ENCODE measurements at places on chromosomes 16 and 17.
A peak's percentile ranks its signal among the peaks of the same experiment; 100 is the strongest.

DNA sequence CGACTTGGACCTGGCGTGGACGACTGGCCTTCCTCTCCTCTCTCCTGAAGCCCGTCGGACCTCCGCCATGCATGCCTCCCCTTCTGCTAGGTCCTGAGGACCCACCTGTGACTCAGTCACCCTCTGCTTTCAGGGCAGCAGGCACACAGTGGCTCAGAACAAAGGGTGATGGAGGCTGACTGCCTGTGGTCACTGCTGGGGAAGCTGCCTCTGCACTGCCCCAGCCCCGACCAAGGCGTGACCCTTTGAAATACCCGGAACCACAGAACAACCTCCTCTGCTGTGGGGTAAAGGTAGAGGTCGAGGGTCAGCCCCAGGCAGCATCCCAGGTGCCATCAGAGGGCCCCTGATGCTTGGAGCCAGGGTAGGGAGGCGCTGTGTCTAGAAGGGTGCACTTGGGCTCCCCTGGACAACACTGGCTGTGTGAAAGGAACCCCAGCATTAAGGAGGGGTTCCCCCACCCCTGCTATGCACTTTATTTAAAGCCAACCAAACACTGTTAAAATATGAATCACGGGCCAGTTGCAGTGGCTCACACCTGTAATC lies 12.5 kb upstream of the SLC4A1 start:
- no peak for DNase-seq

DNA sequence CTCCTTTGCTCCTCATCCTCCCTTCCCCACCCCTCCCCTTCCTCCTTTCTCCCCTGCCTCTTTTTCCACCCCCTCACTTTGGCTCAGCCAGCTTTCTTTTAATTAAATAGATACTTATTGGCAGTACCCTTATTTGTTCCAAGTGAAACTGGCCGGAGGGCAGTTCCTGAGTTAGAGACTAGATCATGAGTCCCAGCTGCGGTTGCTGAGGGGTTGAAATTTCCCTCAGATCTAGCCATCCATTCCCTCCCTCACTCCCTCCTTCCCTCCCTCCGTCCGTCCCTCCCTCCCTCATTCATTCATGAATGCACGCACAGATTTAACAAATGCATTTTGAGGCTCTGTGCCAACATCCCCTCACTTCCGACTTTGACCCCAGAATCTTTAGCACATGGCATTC lies 519.2 kb upstream of the EEF2KMT start:
- DNase-seq: no peak

GRCh38 chr17:3506054-3506453 lies 30.3 kb downstream of the ASPA start:
- no peak for DNase-seq

DNA sequence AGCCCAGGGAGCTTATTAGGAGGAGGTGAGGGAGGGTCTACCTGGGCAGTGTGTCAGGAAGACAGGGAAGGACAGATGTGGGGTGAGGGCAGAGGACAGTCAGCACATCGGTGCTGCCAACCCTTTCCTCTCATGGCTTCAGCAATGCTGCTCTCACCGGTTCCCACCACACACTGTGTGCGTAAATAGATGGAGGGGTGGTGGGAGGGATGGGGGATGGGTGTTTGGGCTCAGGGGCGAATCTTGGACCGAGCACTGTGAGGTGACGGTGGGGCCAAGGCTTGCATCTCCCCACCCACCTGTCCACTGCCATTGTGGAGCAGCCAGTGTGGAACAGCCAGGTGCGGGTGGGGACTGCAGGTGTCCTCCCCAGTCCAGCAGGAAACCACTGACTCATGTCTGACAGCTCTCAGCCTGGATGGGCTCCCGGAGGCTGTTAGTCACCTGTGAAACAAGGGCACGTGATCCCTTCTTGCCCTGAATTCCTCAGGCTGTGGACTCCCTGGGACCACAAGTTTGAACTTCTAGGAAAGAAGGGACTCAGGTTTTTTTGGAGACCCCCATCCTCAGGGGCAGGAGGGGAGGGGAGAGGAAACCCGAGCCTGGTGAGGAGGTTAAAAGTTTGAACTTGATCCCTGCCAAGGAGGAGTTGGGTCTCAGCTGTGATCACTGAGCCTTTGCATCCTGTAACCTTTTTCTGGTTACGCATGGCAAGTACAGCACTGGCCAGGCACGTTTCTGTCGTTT lies 42.7 kb upstream of the SMPD3 start:
- no peak for DNase-seq

GRCh38 chr16:56625943-56626654 lies 518 bp downstream of the MT1E start:
- DNase-seq: no peak

GRCh38 chr17:71963351-71963750 lies 157.5 kb upstream of the SOX9 start:
- no peak for DNase-seq

GRCh38 chr17:14622615-14623101 lies 321.8 kb downstream of the HS3ST3B1 start:
- DNase-seq: no peak

DNA sequence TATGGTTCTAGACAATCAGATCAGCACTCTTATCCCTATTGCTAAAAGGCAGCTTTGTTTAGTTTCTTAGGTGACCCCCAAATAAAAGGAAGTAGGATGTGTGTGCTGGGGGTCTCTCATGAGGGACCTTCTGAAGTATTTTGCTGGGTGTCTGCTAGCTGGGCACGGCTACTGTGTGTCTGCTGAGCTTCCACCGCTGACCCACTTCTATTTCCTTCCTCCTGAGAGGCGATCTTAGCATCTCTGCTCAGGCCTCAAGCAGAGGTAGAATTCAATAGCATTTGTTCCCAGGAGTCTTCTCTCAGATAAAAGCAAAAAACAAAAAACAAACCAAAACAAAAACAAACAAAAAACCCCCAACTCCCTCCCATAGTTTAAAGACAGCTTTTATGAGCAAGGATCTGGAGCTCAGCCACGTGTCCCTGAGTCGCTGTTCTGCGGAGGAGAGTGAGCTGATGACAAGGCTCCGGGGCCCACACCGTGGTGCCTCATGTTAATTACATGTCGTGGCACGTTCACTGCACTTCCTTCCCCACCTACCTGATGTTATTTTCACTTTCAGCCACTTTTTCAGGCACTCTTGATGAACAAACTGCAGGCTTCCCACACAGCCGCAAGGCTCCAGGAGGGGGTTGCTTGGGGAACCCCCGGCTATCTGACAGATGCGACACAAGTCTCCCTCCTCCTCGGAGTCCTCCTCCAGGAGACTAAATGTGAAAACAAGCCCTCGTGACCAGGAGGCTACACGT lies 83.5 kb downstream of the MARCHF10 start:
- no peak for DNase-seq

DNA sequence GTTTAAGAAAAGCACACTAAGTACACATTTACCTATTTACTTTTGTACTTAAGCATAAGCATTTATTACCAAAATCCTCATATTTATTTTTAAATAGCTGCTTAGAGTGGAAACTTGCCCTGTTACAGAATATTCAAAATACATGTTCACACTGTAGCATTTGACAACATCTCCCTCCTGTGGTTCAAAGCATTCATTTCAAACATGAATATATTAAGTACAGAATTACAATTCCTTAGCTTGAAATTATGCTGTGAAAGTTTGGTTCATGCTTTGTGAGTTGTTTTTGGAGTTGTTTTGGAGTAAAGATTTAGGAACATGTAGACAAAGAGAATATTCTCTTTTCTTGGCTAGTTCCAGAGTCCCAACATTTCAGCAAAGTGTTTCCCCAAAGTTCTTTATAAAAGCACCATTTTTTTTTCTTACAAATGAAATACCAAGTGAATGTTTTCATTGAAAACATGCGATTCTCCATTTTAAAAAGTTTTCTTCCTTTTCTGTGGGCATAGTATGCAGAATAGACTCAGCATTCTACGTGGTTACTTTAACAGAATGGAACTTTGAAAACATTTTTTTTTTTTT lies 33.2 kb downstream of the TUBD1 start:
- DNase-seq: peak; percentile 55

- peak; percentile 86 for DNase-seq
These were observed 24.7 kb downstream of the GDE1 start for GRCh38 chr16:19497176-19497575.

DNA sequence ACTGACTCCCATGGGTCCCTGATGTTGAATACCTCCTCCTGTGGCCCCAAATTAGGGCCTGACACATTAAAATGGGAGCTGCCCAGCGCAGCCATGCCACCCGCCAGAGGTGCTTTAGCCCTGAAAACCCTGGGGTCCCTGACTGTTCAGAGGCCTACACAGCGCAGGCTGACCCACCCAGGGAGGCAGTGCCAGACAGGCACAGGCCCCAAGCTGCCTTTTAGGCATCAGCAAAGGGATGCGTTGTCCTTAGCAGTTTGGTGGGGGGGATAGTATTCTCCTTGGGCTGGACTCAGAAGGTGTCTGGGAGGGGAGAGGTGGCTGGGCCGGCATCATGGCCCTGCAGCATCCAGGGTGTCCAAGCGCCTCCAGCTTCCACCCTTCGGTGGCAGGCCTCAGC lies 1.4 kb downstream of the RAPGEFL1 start:
- DNase-seq: no peak

GRCh38 chr16:20928774-20929411 lies 28.3 kb downstream of the LYRM1 start:
- DNase-seq: no peak

DNA sequence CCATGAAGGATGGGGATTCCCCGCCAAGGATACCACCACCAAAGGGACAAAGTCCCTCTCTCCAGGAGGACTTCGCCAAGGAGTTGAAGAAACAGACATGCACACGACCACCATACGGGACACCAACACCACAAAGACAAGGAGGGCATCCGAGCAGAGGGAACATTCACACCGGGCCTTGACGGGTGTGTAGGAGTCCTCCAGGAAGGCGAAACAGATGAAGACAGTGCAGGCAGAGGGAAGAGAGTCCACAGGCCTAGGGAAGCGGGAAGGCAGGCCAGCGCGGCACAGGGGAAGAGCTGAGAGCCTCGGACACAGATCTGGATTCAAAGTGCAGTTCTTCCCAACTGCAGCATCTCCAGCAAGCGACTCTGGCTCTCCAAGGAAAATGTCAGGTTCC lies 10.8 kb downstream of the COTL1 start:
- no peak for DNase-seq

DNA sequence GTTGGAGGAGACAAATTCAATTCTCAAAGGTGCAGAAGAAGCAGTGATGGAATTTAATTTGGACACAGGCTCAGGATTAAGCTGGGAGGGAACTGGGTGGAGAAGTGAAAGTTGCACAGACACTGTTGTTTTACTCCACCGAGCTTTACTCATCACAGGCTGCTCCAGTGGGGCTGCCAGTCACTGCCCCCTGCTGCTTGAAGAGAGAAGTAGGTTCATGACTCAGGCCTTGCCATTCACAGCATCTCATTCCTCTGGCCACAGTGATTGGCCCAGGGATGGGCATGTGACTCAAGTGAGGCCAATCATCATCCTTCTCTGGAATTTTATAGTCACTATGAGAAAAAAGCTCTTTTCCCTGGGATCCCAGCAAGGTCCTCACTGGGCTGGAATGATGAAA lies 11.8 kb downstream of the GNAO1 start:
- peak; percentile 93 for DNase-seq

GRCh38 chr17:10144982-10145381 lies 53.4 kb downstream of the GAS7 start:
- DNase-seq: no peak

GRCh38 chr17:22512997-22513538 lies 820.7 kb downstream of the KCNJ18 start:
- no peak for DNase-seq

DNA sequence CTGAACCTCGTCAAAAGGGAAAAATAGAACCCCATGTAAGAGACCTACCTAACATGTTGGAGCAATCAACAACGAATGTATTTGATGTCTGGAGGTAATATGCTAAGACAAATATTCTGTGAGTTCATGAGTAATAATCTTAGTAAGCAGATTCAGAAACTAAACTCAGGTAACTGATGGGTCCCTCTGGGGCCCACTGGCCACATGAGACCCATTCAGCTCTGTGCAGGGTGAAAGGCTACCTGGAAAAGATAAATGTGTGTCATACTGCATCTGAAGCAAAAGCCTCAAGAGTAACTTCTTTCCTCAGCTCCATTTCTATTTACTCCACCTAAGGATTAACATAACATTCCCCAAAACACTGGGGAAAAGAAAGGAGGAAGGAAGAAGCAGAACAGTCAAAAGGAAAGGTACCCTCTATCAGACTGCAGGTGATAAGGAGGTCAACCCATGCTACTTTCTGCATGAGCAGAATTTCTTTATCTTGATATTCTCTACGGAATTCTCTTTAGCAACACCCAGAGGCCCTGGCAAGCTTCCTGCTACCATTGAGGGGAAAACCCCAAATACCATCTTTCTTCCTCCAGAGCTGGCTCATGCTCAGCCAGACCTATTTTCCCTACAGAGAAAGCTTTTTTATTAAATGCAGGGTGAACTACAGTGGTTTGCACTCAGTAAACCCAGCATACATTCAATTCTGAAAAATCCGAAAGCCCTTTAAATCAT lies 37.7 kb upstream of the ABCA6 start:
- DNase-seq: no peak

- no peak for DNase-seq
These were observed 50.3 kb downstream of the KSR1 start for GRCh38 chr17:27506348-27507218.

GRCh38 chr17:79969906-79970305 lies 65.8 kb downstream of the TBC1D16 start:
- DNase-seq: no peak

- DNase-seq: no peak
These were observed 7.3 kb upstream of the SMIM5 start for GRCh38 chr17:75625813-75626486.

- no peak for DNase-seq
These were observed 48.3 kb upstream of the C17orf78 start for GRCh38 chr17:37327341-37328090.

DNA sequence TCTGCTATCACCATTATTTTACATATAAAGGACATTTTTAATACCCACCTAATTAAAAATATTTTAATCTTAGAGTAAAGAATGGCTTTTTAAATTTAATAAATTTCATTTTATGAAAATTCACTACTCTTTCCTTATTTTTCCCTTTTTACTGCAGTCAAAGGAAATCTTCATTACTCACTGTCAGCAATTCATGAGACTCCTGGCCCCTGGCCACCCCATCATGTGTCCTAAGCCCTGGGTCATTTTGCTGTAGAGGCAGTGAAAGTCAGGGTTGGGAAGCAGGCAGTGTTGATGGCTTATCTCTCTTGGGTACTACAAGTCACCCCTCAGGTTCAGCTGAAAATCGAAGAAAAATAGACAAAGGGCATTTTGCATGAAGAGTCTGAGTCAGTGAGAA lies 468.6 kb upstream of the CCL2 start:
- DNase-seq: no peak

DNA sequence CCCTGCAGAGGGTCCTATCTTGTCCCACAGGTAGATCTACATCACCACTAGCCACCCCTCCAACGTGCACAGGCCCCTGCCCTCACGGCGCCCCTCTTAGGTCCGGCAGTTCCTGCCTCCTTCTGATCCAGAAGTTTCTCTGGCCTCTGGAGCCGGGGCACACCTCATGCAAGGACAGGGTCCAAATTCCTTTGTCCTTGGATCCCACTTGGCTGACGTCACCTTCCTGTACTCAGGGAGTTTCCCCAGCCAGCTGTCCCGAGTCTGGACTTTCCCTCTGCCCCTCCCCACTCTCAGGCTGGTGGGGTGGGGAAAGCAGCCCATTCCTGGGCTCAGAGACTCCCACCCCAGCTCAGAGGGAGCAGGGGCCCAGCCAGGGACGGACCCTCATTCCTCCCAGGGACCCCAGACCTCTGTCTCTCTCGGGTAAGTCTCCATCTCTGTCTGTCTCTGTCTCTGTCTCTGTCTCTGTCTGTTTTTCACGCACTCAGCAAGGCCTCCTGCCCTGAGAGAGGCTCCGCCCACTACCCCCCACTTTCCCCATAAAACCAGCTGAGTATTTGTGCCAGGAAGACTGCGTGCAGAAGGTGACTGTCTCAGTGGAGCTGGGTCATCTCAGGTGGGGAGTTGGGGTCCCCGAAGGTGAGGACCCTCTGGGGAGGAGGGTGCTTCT lies at the start of gene IL32:
Gene IL32, plus strand, starts transcription at position 572 of the 673 bp plus-strand sequence. CDS start 172 bp downstream, outside the sequence.
- DNase-seq: no peak
